ENCODE measurements at places on chromosomes 5 and 9. TPM values are rescaled to one million over a fixed set of nuclear protein-coding genes. Genes with fewer than 3 reads are reported as not detected.

DNA sequence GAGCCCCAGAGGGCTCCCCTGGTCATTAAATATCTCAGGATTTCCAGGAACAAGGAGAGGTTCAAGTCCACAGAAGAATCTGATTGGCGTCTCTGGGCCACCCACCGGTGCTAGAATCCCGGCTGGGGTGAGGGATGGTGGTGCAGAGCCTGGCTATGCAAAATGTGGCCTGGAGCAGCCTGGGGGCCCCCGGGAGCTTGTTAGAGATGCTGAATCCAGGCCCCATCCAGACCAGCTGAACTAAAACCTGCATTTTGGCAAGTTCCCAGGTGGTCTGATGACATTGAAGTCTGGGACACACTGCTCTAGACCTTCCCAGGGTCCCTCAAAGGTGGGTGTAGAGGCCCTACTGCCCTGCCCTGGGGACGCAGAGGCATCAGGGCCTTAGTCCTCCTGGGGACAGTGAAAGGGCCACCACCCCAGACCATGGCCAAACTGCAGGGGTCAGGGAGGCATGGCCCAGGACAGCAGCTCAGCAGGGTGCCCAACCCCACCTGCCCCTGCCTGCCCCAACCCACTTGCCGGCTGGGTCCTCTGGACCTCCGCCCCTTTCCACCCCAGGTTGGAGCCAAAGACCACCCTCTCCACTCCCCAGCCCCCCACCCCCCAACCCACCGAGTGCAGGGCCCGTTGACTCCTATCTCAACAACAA, 34.7 kb downstream of the ADAMTS2 start:
- DNase-seq: no peak

The SLIT3 gene
- total RNA-seq: 0.17 TPM

DNA sequence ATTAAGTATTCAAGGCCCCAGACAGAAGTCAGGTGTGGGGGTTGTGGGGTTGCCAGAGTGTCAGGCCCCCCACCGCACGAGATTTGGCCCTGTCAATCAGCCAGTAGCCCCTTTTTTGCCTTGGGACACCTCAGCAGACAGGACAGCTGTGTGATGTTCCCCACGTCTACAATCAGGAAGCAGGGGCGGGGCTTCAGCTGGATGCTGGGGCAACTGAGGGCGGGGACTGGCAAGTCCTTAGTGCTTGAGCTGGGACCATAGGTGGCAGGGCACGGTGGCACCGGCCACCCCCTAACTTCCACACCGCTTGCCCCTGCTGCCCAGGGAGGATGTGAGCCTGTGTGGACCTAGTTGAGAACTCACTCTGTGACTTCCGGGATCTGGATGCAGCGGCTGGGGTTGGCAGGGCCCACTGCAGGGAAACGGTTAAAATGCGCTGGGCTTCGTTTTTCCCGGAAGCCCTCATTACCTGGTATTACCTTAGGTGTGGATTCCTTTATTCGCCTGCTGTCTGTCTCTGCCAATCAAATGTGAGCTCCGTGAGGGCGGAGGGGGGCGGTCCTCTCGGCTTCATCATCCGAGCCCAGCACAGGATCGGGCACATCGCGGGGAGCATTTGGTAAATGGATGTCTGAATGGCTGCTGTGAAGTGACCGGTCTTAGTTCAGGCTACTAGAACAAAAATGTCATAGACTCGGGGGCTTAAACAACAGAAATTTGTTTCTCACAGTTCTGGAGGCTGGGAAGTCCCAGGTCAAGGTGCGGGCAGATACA, 7.5 kb upstream of the GTF3C5 start:
- peak; percentile 43 for DNase-seq

- DNase-seq: peak; percentile 89
Measured at GRCh38 chr5:150488519-150489359, 19.2 kb upstream of the NDST1 start.
